ENCODE measurements at places on chromosomes 12 and 14.

DNA sequence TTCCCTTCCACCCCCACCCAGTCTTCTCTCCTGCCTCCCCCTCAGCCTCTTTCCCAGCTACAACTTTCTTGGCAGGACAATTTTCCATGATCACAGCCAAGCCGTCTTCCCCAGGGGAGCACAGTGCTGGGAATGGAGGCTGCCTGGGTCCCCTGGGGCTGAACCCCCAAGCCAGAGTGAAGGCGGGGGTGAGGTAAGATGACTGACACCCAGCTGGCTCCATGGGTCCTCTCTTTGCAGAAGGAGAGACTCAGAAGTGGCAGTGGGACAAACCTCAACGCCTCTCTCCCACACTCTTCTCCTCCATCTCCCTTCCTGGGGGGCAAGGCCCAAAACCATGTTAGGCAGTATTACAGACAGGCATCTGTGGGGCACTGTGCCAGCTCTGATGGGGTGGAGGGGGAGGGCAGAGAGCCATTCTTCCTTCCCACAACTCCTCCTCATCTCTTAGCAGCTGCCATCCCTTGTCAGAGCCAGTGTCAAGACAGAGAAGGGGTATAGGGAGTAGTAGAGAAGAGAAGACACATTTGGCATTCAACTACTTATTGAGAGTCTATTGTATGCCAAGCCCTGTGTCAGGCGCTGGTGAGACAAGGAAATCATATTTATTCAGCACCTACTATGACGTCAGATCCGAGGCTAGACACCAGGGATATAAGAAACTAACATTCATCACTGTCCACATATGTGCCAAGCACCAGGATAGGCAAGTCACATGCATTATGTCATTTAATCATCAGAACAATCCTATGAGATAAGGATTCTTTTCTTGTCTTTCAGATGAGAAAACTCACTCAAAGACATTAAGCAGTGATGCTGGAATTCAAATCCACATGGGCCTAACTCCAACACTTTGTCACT is 3.6 kb downstream of the ITGA7 start:
- DNase-seq = no peak

GRCh38 chr12:82593901-82594396 is 92.8 kb upstream of the TMTC2 start:
- no peak for DNase-seq

GRCh38 chr14:74656964-74657363 is 44.9 kb upstream of the LTBP2 start:
- DNase-seq = no peak

- DNase-seq = no peak
Observed at GRCh38 chr12:85155791-85156190, 119.6 kb downstream of the LRRIQ1 start.

GRCh38 chr12:14853961-14854360 is 10.6 kb upstream of the ART4 start:
- no peak for DNase-seq

DNA sequence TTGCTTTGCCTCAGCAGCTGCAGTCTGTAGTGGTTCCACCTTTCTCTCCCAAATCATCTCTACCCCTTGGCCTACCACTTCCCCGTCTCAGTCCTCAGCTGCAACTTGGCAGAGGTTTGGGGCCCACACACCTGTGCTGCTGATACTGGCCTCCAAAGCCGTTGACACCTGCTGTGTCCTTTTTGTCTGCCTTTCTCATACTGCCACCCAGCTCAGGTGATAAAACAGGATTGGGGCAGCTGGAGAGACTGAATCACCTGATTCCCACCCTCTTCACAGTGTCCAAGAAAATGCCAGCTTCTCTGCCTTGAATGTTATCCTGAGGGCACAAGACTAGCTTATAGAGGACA is 103.7 kb downstream of the ETV6 start:
- DNase-seq = no peak

GRCh38 chr14:73763396-73763795 is 49.2 kb upstream of the PNMA1 start:
- DNase-seq = no peak

DNA sequence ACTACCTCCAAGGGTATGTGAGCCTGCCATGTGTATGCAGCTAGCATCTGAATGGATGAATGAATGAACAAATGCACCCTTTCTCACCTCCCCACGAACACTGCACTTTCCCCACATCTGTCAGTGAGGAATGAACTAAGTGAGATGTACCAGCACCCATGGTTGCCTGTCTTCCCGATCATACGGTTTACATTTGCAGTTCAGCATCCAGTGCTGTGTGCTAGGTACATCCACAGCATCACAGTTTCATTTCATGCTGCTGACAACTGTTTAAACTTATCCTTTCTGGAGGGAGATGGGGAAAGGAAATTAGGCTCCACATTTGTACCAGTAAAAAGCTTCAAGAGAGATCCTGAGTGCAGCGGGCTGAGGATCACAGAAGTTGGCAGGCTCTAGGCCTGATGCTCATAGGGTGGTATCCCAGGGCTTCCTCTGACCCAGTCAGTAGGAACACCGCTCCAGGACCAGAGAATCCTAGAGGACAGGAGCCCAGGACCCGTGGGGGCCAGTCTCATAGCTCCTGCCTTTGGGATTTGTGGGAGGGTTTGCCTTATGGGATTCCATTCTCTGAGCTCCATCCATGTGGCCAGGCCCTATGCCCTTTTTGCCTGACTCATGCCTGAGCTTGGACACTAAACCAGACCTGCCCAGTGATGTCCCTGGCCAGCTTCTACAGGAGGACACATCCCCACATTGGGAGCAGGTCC is 294.5 kb downstream of the CACNA1C start:
- DNase-seq = no peak

DNA sequence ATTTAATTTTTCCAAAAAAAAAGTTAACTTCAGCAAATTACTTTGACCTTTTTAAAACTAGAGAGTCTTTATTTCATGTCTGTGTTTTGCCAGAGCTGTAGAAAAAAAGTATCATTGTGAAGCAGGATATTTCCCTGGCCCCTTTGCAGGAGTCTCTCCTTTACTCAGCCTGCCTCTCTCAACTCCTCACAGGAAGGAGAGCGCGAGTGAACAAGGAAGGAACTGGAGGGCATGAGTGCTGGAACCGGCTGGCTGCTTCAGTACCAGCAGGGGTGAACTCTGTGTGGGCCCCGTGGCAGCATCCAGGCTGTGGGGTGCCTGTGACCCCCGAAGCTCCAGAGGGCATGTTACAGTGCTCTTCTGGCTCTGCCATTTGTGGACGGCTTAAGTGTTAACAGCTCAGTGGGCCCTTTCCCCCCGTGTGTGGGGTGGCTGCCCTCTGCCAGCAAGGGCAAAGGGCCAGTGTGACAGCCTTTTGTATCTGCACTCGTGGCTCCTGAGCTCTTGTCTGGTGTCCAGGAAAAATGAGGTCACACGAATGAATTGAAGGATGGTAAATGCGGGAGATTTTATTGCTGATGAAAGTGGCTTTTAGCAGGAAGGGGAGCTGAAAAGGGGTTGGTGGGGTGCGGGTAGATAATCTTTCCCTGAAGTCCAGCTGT is 76.6 kb upstream of the KCNH3 start:
- DNase-seq = no peak

DNA sequence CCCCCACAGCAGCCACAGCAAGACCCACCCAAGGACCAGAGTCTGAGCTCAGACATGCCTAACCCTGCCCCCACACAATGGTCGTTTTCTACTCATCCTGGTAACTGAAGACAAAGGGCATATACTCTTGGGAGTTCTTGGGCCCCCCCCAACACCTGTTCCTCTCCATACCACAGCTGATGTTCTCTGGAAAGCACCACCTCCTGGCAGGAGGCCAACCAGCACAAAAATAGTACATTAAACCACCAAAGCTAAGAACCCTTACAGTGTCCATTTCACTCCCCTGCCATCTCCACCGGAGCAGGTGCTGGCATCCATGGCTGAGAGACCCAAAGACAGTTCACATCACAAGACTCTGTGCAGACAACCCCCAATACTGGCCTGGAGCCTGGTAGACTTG is 80.6 kb upstream of the DAAM1 start:
- no peak for DNase-seq

- no peak for DNase-seq
Observed at GRCh38 chr12:94977766-94978468, 25.6 kb downstream of the NDUFA12 start.

DNA sequence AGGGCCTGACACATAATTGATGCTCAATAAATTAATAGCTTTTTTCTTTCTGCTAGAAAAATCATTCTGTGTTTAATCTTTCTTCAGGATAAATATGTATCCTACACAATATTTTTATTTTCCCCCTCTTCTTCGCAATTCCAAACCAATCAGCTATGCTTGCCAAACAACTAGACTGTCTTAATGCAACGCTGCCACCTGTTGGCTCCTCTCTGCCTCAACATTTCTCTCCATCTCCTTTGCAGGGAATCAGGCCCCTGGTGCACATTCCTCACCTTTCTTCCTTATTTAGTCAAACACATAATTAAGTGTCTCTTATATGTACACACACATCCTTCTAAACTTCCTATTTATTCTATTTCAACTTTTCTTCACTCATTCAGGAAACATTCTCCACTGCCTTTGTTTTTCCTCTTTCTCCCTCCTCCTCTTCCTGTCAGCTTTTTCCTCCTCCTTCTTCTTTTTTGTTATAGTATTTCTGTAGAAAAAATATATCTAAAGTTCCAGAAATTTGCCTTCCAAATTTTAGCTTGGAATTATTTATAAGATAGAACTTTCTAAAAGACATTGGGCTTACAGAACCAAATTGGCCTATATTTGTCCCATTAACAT is 406.0 kb downstream of the PRKD1 start:
- no peak for DNase-seq

DNA sequence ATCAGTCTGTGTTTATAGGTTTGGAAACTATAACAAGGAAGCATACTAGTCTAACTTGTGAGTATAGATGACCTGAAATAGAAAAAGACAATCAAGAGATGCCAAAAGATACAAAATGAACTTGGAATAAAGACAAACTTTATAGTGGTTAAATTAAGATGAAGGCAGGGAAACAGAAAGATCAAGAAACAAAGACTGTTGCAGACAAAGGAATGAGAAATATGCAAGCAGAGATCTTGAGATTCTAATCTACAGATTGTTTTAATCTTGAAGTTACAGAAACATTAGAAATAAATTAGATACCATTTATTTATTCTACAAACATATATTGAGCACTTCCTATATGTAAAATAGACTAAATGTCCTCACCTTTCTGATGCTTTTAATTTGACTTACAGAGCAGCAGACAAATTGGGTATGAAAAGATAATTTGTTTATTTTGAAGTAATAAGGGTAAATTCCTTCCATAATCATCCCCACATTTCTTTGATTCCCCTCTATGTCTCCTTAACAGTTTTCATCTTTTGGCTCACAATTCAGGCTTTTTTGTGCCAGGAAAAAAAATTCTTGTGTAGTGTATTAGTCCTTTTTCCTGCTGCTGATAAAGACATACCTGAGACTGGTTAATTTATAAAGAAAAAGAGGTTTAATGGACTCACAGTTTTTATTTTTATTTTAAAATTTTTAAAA is 134.4 kb downstream of the KITLG start:
- no peak for DNase-seq

GRCh38 chr12:27460471-27460978 is 14.0 kb downstream of the SMCO2 start:
- peak; percentile 10 for DNase-seq

GRCh38 chr12:11711651-11712327 is 62.3 kb downstream of the ETV6 start:
- DNase-seq = no peak

DNA sequence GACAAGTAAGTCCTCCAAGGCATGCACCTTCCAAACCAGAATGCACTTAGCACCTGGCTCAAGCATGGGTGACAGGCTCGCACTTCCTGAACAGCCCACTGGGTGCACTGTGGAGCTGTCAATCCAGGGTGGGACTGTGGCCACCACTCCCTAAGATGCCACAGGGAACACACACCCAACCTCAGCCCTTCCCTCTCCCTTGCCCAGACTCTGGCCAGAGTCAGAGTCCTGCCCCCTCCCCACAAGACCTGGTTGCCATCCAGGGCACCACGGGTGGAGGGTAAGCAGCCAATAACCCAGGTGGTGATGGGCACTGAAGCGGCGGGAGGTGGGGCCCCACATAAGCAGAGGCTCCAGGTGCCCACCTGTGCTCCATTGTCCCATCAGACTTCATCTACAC is 160.6 kb downstream of the MYRFL start:
- DNase-seq = peak; percentile 25

DNA sequence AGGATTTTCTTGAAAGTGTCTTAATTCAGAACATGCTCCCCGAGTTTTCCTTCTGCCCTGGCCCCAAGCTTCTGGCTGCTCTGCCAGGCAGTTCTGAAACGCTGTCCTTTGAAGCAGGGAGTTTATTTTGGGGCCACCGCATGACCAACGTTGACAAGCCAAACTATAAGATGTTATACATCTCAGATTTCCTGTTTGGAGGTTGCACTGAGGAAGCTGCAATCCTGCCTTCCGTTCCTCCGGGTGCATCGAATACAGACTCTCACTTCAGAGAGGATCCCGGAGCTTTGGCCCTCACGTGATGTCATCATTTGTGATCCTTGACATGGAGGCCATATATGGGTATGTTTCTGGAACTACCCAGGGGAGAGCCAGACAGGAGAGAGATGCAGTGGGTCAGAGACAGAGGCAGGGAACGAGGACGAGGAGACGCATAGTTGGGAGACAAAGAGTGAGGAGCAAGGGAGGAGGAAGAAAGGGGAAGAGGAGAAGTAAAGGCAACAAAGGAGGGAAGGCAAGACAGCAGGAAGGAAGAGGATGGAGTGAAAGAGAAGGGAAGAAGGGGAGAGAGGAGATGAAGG is at the start of gene ASB2:
Gene ASB2 (minus strand): TSS at position 94 of the 581 bp plus-strand sequence. CDS start 12,031 bp downstream, outside the sequence.
- DNase-seq = no peak

- DNase-seq = no peak
Observed at GRCh38 chr12:6833189-6833890, 5.1 kb downstream of the P3H3 start.

- peak; percentile 22 for DNase-seq
Observed at GRCh38 chr12:14454098-14454907, 88.8 kb downstream of the ATF7IP start.

DNA sequence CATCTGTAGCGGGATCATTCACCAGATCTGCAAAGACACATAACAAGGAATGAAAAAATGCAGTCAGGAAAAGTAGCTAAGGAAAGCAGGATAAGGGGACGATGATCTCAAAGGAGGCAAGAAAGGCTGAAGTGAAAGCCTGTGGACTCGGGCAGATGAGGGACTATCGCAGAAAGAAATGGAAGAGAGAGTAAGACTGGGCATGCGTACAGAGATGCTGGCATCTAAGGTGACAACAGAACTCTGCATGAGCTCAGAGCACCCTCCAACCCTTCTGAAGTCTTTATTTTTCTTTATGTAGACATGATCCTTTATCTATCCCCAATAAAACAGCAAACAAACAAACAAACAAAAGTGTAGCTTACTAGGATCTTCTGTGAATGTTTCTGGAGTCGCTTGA is 7.2 kb downstream of the MFAP5 start:
- DNase-seq = no peak

DNA sequence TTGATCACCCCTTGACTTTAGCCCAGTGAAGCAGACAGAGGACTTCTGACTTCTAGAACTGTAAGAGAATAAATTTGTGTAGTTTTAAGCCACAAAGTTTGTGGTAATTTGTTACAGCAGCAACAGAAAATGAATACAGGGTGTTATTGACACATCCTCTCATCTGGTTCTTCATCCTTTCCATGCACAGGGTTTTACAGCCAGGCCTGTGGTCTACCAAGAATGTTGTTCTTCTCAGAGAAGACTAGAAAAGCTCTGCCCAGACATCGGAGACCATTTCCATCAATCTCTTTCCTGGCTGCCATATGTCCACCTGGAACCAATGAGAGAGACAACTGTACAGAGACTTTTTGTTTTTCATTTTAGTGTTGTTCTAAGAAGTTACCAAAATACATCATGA is 308.2 kb upstream of the AMIGO2 start:
- no peak for DNase-seq

- no peak for DNase-seq
Observed at GRCh38 chr12:108856428-108857157, 790 bp downstream of the SSH1 start.

GRCh38 chr12:89789862-89790261 is 81.2 kb upstream of the ATP2B1 start:
- DNase-seq = no peak

Data from H54 (cell line).